ENCODE measurements at places on chromosomes 3 and 15.
A peak's percentile ranks its signal among the peaks of the same experiment; 100 is the strongest.

DNA sequence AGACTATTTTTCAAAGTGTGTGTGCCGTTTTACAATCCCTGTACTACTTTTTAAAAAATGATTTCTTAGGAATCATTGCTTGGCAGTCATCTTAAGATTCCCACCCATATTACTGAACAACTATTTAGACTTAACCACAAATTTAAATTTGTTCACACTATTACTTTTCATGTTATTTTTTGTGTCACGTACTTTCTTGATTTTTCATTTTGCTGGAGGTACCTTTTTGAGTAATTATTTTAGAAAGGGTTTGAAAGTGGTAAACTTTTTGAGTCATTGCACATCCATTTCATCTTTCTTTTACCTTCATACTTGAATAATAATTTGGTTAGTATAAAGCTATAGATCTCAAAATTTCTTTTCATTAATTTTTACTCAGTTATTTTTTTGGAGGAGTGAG is 16.9 kb downstream of the CMTM8 start:
- DNase-seq, result no peak

DNA sequence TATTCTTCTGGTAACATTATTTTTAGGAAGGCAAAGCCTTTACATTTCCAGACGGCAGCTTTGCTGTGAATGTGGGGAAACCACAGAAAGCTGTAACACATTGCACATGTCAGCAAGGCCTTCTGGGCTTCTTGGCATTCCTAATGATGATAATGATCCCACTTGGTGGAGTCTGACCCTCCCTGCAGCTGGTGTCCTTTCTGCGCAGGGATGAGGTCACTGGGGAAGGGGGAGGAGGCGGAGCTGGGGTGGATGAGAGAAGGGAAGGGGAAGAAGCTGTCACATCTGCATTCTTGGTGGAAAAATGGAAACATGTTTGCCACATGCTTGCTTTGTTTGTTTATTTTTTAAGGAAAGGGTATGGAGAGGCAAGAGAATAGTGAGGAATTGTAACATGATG is 68.6 kb downstream of the FILIP1L start:
- DNase-seq, result peak; percentile 45

- no peak for DNase-seq
These were observed 9.4 kb upstream of the DYNLT2B start for GRCh38 chr3:196327405-196327804.

DNA sequence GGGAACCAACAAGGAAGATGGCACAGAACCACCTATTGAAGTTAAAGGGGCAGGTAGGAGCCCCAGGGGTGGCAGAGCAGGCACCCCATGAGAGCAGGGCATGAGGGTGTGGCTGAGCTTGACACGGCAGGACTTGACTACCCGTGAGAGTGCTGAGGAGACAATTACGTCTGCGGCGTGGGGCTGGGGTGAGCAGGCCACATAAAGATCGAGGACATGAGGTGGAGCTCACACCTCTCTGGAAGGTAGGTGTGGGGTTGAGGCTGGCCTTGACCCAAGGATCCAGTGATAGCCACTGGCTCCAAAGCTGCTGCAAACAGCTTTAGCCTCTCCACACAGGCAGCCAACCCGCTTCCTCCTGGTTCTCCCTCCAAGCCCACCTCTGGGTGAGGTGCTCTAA is 64.5 kb downstream of the PCSK6 start:
- DNase-seq, result no peak
